Endothelial cell of umbilical vein (primary cell): ENCODE measurements at places on chromosomes 3 and 15.

- DNase-seq: peak; percentile 58
Measured at GRCh38 chr3:141646760-141647561, 91.1 kb upstream of the RNF7 start.

GRCh38 chr15:53536479-53537120 lies 222.9 kb downstream of the WDR72 start:
- no peak for DNase-seq

DNA sequence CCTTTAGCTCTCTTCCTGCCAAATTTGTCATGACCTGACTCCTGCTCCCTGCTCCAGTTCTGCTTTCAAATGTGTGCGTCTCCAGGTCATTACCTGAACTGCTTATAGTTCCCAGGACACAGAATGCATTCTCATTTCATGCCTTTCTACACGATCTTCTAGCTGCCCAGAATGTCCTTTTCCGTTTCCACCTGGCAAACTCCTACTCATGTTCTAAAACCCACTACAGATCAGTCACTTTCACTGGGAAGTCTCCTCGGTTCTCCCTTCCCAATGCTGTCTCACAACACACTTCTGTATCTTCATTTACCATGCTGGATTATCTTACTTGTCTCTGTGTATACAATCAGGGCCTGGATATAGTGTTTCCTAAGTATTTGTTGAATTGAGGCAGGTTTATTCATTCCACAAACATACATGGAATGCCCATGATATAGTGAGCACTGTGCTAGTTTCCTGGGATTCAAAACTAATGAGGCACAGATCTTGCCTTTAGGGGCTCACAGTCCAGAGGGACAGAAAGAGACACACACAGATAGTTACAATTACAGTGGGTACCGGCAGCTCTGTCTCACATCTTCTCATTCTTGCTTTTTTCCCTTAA lies 1.6 kb upstream of the NOX5 start:
- DNase-seq: no peak

DNA sequence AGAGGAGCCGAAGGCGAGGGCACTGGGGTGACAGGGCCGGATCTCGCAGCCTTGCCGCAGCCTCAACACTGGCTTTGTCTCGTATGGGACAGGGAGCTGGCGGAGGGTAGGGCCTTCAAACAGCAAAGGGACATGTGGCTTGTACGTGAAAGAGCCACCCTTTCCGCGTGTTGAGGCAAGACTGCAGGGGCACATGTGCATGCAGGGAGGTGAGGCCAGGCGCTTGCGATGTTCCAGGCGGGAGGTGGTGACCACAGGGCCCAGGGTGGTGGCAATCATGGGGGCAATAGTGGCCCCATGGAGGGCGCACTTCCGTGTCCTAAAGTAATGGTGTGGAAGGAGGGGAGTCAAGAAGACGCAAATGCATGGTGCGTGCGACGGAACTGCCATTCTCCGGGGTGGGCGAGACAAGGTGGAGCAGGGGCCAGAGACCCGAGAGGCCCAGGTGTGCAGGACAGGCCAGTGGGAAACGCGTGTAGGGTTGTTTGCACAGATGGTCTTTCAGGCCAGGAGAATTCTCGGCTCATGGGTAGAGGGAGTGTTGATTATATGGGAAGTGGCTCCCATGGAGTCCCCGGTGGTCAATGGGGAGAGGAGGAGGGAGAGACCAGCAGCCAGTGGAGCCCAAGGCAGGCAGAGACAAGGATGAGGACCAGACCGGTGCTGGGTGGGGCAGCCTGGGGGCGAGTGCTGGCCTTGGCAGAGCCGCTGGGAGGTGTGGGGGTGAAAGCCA lies 45.8 kb upstream of the PCSK6 start:
- DNase-seq: no peak

DNA sequence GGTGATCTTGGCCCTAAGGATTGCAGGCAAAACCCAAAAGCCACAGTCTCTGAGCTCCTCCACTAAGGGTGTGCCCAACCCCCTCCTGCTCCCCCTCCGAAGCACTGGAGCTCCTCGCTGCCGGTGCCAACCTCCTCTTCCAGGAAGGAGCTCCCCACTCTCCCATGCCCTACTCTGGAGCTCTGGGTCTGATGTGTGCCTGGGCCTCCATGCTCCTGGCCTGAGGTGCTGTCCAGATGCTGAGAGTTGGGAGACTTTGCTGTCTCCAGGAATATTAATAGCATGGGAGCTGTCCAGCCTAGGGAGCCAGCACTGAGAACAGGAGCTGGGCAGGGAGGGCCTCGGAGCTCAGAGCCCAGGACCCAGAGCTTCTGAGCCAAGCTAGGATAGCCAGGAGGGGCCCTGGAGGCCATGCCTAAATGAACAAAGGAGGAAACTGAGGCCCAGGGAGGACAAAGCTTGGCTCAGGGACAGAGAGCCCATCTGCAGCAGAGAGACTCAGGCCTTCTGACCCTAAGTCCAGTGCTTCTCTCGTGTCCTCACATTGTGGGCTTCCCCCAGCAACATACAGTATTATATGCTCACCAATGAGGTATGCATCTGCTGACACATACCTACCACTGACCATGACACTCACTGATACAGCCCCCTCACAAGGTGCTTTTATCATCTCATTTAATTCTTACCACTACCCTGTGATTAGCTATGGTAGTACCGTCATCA lies 36.9 kb upstream of the HERC1 start:
- DNase-seq: peak; percentile 78
